ENCODE measurements at places on chromosomes 13 and 19. TPM values are rescaled to one million over a fixed set of nuclear protein-coding genes. Genes with fewer than 3 reads are reported as not detected.

DNA sequence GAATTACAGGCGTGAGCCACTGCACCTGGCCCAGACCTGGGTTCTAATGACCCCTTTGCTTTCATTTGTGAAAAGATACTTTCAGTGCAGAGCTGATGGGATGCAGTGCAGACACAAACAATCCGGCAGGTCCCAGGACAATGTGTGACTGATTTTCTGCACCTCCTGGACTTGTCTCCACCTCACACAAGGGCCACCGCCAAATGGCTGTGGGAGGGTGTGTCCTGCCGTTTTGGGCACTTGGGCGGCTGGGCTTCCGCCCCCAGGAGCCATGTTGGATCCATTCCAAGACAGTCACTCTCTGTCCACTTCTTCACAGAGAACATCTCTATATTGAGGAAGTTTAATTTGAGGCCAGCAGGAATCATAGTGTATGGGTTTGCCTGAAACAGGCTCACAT is 112.3 kb upstream of the ZNF507 start:
- no peak for DNase-seq

DNA sequence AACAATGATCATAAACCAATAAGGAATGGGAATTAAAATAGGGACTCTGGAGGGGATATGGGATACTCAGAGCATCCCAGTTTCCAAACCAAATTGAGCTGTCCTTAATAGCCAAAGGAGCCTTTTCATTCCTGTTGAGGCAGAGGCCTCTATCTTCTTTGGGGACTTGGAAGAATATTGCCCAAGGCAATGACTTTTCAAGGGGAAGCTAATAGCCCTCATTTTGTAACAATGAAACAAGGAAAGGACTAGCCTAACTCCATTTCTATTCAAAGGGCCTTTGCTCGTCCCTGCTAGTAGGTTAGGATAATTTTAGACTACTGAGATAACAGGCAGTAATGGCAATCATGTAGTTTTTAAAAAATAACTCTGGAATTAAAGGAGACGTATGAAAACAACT is 789.8 kb upstream of the SLITRK5 start:
- DNase-seq = no peak

GRCh38 chr13:29156136-29156535 is 336.0 kb downstream of the MTUS2 start:
- DNase-seq = no peak

DNA sequence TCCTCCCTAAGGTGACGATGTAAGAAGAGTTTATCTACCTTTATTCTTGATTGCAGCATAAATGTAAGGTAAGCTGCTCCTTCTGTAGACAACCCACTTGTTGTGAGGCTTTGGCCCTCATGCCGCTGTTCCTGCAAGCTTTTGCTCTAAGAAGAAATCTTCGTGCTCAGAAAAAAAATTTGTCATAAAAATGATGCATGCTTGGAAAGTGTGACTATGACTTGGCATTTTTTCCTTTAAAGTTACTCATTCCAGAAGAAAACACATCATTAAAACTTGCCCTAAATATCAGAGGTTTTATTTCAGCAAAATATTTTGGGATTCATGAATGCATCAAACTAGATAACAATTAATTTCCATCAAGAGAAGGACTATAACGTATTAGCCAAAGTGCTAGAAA is 39.8 kb downstream of the KCTD12 start:
- DNase-seq = no peak

DNA sequence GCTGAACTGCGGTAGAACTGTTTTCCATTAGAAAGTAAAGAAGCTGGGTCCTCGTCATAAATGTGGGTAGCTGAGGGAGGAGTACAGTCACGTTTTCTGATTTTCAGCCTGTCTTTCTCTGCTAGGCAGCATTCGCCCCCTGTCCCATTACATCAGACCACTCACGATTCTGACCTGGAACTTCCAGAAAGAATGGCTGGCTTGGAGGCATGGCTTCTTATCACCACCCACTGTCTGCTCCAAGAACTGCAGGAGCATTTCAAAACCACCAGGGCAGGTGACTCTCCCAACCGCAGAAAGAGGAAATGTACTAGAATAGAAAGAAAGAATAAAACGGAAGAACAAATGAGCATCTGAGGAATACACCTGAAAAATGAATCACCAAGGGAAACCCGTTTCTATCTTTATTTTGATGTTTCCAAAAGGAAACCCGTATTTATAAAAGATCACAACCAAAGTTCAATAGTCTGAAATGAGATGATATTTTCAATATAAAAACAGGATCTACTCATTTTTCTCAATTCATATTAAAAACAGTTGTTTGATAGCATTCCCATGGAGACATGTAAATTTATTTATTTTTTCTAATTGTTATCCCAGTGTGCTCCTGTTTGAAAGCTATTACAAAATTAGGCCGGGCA is 22.1 kb upstream of the POMP start:
- no peak for DNase-seq

GRCh38 chr13:98976941-98977340 is 923 bp downstream of the DOCK9 start:
- DNase-seq = no peak

DNA sequence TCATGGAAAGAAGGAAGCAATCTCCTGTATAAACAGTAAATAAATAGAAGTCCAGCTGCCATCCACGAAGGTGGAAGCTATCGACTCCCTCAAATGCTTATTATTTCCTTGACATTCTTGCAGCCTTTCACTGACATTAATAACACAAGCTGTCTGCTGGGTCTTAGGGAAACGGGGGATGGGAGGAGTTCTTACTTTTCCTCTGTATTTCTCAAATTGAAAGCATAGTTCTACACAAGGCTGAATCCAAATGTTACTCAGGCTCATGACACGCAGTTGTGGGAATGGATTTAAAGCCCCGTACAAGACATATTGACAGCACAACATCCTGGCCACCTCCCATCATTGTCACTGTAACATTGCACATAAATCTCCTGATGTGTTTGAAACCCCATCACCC is 4.0 kb downstream of the SERPINE3 start:
- DNase-seq = no peak

- DNase-seq = no peak
These were observed 915 bp downstream of the SHC2 start for GRCh38 chr19:459724-460511.

GRCh38 chr19:54168174-54168917 is 4.6 kb downstream of the TMC4 start:
- DNase-seq = peak; percentile 62

DNA sequence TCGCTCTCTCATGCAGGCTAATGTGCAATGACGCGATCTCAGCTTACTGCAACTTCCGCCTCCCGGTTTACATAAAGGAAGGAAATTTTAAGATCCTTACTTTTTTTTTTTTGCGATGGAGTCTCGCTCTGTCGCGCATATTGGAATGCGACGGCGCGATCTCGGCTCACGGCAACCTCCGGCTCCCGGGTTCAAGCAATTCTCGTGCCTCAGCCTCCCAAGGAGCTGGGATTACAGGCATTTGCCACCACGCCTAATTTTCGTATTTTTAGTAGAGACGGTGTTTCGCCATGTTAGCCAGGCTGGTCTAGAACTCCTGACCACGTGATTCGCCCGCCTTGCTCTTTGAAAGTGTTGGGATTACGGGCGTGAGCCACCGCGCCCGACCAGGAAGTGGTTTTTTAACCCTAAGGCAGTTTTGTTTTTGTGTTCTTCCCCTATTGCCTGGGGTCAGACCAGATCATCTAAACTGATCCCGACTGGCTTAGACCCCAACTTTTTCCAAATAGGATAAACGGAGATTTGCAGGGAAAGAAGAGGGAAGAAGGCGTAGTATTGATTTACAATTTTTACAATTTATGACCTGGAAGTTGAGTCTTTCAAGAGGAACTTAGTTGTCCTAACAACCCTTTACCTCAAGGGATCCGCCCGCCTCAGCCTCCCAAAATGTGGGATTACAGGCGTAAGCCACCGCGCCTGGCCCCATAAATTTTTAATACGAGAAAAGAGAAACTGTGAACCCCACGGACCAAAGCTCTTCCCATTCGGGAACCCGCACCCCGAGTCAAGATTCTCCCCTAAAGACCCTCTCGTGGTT is 142.0 kb downstream of the ZNF737 start:
- no peak for DNase-seq

DNA sequence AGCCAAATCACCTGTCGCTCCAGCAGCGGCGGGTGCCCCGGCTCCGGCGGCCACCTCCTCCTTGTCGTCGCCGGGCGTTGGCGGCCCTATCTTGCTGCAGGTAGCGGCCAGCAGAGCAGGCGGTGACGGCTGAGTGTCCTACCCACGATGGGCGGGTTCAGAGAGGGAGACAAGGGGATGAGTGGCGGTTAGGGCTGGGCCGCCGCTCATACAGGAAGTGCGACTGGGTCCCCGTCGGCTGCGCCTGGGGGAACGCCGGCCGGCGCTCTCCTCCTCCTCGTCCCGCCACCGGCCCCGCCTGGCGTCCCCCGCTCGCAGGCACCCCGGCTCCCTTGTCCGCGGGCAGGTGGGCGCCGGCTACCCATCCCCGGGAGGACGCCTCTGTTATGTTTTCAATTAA is 1692.0 kb downstream of the SLITRK5 start:
- no peak for DNase-seq

DNA sequence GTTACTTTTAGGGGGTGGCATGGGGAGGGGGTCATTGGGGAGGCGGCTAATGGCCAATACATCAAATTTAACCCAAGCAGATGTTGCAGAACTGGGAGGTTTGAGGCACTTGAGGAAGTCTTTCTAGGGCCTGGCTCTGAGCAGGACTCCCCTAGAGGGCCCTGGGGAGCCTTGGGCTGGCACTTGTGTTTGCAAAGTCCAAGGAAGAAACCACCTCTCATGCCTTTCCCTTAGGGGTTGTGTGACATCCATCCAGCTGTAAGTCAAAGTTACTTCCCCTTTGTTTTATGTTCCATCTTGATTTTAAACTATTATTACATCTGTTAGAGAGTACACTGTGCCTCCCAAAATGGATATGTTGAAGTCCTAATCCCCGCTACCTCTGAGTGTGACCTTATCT is 159.9 kb downstream of the KATNAL1 start:
- DNase-seq = no peak

DNA sequence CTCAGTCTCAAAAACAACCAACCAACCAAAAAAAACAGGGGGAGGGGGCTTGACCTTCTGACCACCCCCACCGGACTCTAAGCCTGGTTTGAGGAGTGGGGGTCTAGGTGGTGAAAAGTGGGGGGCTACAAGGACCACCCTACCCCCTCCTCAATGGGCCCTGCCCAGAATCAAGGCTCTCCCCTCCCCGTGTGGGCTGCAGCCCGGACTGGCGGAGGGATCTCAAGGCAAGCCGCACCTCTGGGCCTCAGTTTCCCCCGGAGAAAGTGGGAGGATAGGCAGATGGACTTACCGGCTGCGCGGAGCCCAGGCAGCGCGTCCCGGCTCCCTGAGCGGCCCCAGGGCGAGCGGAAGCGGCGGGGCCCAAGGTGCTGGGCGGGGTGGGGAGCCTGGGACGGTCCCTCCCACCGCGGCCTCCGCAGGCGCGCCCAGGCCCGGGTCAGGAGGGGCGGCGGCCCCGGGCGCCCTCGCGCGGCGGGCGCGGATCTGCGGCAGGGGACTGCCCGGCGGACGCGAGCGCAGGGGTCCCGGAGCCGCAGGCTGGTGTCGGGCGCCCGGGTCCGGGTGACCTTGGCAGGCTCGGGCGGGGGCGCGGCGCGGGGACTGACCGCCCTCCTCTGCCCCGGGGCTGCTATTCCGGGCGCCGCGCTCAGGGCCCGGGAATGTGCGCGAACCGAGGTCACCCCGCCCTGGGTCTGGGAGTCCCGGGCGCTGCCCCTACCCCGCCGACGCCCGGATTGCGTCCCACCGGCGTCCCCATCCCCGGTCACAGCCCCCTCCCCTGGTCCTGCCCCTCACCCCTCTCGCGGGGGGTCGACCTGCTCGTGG is at the start of gene ADAMTSL5:
Gene ADAMTSL5 (minus strand): TSS at position 349 of the 828 bp plus-strand sequence. CDS start 2,076 bp downstream, outside the sequence.
- no peak for DNase-seq

DNA sequence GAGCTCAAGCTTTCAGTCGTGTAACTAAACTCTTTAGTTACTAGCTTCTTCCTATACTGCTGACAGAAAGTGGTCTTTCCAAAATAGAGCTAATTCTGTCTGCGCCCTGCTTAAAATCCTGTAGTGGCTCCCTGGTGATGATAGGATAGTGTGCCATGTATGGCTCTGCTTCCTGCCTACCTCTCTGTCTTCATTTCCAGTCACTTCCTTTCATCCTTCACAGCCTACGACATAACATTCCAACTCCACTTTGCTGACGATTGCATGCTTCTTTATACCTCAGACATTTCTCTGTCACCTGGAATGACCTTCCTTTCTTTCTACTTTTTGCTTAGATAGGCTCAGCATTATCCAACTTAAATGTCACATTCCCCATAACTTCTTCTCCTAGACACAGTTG is 190.8 kb downstream of the MAB21L1 start:
- no peak for DNase-seq

DNA sequence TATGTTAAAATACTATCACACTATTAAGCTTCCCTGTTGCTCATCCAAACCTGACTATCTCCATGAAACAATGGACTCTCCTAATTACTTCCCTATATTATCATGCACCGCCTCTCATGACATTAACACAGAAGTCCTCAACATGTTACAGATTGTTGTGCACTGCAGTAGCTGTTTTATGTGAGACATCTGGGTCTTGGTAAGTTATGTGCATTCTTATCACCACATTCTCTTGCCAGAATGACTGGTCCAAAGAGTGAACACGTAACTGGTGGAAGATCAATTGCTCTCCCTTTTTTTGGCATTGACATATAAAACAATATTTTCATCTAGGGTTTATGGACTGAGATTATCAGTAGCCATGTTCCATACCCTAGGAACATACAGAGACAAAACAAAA is 59.4 kb downstream of the POSTN start:
- DNase-seq = no peak

GRCh38 chr19:50562329-50562728 is 5.9 kb downstream of the LRRC4B start:
- DNase-seq = no peak

- DNase-seq = no peak
These were observed 15.0 kb upstream of the EMC10 start for GRCh38 chr19:50461066-50461875.

DNA sequence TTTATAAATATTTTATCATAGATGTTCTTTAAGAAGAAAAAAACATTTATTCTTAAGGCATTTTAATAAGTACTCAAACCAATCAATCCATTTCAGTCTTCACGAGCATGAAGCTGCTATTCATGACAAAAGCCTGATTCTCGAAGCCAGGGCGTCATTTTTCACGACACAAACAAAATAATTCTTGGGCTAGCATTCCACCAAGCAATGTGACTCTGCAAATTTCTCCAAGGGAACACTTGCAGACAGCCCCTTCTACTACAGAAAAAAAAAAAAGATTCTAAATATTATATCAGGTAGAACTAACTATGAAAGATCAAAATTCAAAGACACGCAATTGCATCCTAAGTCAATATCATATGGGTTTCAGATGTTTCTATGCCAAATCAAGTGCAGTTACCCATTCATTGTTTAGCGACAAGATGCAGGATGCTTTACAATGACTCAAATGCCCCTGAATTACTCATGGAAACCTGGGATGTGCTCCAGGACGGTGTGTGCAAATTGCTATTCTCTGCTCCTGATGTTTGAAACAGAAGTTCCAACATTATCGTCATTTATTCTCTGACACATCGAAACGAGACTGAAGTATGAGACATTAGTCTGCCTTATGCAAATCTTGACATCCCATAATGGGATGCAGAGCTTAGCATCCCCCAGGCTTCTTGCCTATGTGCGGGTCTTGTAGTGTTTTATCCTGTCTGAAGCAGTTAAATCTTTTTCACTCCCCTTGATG is 517.7 kb downstream of the MYO16 start:
- no peak for DNase-seq

The ACER1 gene
- total RNA-seq = not detected

The TEX26 gene
- total RNA-seq = not detected

The IGLON5 gene
- total RNA-seq = 1.6 TPM

The NLRP9 gene
- not detected for total RNA-seq

The NAPA gene
- total RNA-seq = 107 TPM

The ZNF345 gene
- total RNA-seq = 9.7 TPM

The ZNF135 gene
- 7.6 TPM for total RNA-seq

The FOXA3 gene
- not detected for total RNA-seq

The TSSK6 gene
- 1.5 TPM for total RNA-seq

The AP2S1 gene
- 93.8 TPM for total RNA-seq

The HPN gene
- total RNA-seq = 5.4 TPM
